Natural killer cell treated with Interleukin-12 subunit alpha and Interleukin-12 subunit beta and Interleukin-15 and Interleukin-18, amount 100 ng/mL, for 72 hours (primary cell): ENCODE measurements at places on chromosomes 13 and 19. TPM values are rescaled to one million over a fixed set of nuclear protein-coding genes. Genes with fewer than 3 reads are reported as not detected.

- DNase-seq = no peak
These were observed 5.1 kb downstream of the USE1 start for GRCh38 chr19:17220207-17220758.

DNA sequence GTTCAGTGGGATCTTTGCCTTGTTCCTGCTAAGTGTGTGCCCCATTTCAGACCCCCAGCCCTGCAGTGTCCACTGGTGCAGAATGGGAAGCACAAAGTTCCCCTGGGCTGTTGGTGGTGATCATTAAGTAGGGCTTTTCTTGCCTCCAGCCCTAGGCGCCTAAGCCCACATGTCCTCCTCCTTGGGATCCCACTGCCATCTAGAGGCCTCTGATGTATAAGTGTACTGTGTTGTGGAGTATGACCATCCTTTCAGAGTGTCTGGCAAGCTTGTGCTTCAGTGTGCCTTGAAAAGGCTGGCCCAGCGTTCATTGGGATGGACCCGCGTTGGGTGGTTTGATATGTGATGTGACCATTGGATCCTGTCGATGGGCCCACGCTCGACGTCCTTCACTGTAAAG lies 71.2 kb downstream of the WASF3 start:
- DNase-seq = no peak

DNA sequence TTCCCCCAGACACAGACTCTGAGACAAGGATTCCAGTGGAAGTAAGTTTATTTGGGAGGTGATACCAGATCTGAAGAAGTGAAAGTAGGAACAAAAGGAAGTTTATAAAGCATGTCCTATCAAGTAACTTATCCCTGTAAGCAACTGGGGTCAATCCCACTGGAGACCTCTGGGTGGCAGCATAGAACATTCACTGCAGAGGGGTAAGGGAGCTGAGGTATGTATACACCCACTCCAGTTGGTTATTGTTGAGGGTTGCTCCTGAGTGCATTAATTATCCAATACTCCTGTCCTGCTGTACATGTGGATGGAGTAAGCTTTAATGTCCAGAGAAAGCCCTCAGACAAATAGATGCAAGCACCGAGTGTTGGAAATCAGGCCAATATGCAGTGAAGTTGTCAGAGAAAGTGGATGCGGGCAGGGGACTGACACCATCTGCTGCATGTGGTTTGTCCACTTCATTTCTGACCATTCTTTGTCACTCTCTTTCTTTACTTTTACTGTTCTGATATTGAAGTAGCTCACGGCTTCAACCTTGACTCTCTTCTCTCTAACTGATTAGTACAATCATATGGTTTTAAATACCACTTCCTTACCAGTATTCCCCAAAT lies 46.7 kb downstream of the NOTCH3 start:
- DNase-seq = no peak

- no peak for DNase-seq
These were observed 47.8 kb downstream of the TSHZ3 start for GRCh38 chr19:31301306-31301980.

DNA sequence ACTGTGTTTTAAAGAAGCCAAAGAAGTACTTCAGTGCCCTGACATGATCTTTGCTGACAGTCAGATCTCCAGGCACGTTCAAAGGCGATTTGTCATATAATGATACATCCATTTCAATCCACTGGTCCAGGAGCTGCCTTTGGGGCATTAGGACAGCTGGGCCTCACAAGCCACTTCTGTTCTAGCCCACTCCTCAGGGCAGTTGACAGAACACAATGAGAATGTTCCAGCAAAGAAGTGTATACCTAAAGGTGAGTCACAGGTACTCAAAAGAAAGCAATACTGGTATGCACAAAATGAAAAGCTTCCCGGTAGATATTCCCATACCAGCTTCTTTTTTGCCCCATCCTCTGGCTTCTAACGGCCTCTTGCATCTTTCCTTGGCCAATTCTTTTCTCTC lies 12.5 kb upstream of the MAP3K10 start:
- DNase-seq = no peak

DNA sequence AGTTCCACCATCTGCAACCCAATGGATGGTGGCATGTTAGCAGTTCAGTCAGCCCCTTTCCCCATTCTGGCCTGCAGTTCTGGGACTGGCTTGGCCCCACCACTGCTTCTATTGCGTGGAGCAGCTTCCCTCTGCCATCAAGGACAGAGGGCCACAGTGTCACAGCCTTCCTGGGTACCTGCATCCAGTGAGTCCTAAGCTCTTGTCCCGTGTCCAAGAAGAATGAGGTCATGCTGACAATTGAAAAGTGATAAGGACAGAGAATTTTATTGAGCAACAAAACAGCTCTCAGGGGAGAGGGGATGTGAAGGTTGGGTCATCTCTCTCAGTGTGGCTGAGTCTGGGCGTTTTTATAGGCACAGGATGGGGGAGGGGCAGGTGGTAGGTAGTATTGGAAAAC lies 33.5 kb upstream of the SIN3B start:
- no peak for DNase-seq

GRCh38 chr13:111345682-111346081 lies 25.2 kb downstream of the TEX29 start:
- DNase-seq = no peak

DNA sequence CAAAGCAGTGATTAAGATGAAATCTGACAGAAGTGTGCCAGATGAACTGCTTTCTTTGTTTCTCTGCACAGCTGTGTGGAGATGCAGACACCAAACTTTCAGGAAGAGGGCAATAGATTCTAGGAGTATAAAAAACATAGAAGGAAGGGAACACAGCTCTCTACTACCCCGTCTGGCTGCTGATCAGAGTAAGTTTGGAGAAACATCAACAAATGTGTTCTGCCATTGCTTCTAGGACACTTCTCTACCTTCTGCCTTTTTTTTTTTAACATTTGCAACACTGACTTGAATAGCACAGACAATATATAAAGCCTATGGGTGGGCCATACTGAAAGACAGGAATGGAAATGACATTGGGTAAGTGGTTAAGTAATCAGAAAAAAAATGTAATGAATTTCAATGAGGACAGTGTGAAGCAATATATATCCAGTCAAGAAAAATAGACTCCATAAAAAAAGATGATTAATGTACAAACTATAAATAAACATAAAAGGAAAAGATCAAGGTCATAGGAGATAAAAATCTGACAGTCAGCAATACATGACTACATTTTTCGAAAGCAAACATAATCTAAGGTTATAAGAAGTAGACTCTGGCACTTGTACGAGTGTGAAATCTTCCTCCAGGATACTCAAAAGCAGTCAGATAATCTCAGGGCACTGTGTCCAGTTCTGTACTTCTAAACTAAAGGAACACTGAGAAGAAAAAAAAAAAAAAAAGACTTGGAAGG lies 21.4 kb downstream of the NUFIP1 start:
- DNase-seq = no peak

DNA sequence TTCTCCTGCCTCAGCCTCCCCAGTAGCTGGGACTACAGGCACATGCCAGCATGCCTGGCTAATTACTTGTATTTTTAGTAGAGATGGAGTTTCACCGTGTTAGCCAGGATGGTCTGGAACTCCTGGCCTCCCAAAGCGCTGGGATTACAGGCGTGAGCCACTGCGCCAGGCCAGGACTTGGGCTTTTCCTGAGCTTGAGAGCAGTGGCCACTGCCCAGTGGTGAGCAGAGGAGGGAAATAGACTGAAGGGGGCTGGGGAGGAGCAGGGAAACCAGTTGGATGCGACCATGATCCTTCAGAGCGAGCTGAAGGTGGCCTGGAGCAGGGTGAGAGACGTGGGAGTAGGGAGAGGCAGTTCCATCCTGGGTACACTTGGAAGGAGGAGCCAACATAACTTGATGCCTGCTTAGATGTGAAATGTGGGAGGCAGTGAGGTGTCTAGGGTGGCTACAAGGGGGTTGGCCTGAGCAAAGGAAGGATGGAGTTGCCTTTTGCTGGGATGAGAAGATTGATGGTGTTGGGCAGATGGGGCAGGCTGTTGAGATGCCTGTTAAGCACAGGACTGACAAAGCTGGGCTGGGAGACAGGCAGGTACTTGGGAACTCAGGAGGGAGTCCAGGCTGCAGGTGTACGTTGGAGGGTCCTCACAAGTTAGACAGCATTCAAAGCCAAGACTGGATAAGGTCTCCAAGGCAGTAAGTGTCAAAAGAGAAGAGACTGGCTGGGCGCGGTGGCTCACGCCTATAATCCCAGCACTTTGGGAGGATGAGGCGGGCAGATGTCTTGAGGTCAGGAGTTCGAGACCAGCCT lies 31.8 kb downstream of the KCTD15 start:
- DNase-seq = no peak

DNA sequence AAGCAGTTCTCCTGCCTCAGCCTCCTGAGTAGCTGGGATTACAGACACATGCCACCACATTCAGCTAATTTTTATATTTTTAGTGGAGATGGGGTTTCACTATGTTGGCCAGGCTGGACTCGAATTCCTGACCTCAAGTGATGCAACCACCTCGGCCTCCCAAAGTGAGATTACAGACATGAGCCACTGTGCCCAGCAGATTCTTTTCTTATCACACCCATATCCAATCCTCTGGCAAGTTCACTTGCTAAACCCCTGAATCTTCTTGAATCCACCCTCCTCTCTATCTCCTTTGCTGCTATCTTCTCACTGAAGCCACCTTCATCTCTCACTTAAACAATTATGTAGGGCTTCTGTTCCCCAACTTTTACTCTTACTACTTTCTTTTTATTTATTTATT lies 17.5 kb downstream of the TMEM143 start:
- no peak for DNase-seq

DNA sequence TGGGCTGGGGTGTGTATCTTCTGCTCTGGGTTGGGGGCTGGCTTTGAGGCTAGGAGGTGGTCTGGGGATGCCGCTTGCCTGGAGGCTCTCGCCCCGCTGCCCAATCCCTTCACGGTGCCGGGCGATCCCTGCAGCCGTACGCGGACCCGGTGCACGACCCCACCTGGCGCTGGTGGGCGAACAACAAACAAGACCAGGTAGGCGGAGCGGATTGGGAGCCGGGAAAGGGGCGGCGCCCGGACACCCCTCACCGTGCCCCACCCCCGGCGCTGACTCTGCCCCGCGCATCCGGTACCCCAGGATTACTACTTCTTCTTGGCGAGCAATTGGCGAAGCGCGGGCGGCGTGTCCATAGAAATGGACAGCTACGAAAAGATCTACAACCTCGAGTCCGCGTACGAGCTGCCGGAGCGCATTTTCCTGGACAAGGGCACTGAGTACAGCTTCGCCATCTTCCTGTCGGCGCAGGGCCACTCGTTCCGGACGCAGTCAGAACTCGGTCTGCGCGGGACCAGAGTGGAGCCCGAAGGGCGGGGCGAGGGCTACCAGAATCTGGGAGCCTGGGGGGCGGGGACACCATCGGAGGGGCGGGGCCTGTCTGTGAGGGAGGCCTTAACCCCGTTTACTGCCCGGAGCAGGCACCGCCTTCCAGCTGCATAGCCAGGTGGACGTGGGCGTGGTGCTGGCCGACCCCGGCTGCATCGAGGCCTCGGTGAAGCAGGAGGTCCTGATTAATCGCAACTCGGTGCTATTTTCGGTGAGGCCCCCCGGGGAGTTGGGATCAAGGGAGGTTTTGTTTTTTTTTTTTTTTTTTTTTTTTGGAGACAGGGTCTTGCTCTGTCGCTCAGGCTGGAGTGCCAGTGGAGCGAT lies 12.1 kb upstream of the PSMD8 start:
- DNase-seq = peak; percentile 85

GRCh38 chr19:19459707-19460251 lies 54.3 kb downstream of the GATAD2A start:
- DNase-seq = peak; percentile 89

- DNase-seq = no peak
These were observed 14.2 kb downstream of the FAM124A start for GRCh38 chr13:51236491-51236792.

DNA sequence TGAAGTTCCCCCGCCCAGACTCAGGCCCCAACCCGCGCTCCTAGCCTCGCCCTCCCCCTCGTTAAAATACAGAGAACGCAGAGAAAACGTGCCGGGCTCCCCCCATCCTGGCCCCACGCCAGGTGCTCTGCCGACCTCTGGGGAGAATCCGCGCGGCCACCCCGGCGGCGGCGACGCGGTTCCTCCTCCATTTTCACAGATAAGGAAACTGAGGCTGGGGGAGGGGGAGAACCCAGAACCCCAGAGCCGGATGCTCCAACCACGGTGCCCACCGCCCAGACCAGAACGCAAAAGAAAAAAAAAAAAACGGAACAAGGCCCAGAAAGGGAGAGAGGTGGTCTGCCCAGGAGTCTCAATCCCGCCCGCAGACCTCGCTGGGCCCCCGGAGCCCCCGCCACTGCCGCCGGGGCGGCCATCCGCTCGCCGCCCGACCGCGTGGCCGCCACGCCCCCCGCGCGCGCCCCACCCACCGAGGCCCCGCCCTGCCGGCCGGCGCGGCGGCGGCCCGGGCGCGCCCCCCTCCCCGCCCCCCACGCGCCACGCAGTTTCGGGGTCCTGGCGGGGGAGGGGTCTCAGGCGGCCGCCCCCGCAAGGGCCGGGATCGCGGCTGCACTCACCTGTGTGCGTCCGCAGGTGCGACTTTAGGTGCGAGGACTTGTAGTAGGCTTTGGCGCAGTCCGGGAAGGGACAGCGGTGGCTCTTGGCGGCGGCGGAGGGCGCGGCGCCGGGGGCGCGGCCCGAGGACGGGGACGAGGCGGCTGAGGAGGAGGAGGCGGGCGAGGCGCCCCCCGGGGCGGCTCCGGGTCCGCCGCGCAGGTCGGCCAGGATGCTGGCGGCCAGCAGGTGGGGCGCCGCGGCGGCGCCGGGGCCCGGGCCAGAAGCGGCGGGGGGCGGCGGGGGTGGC lies 703 bp downstream of the KLF16 start:
- DNase-seq = peak; percentile 74

- peak; percentile 92 for DNase-seq
These were observed 18.2 kb downstream of the LSM4 start for GRCh38 chr19:18304458-18305310.

GRCh38 chr19:56126983-56127780 lies 6.1 kb upstream of the ZNF787 start:
- DNase-seq = no peak

DNA sequence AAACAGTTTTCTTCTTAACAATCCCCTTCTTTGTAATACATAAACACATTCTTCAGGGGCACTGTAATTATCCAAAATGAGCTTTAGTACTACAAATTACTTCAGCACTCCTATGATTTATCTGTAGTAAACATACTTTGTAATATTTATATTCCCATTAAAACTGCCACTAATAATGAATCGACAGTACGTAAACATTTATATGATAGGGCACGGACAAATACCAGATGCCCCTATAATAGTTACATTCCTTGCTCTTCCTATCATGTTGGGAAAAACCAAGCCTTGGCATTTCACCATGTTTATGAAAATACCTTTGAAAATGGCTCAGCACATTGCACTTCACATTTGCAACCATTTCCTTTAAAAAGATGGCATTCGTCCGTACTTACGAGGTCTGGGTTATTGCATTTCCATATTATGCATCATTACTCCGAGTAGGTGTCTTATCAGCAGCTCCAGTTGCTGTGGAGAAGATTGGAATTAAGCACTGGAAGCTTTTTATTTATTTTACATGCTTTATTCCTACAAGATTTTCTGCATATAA lies 1043.4 kb downstream of the DIAPH3 start:
- no peak for DNase-seq

Gene PDCD5
- 71.8 TPM for total RNA-seq

Gene UGGT2
- total RNA-seq = 2.3 TPM

Gene S1PR5
- 16.3 TPM for total RNA-seq

Gene ZNF525
- 12.3 TPM for total RNA-seq

Gene HNRNPM
- total RNA-seq = 259 TPM

Gene GPR18
- 13.0 TPM for total RNA-seq

Gene RUBCNL
- total RNA-seq = 2.0 TPM
